ENCODE measurements at places on chromosomes 16 and 17.

DNA sequence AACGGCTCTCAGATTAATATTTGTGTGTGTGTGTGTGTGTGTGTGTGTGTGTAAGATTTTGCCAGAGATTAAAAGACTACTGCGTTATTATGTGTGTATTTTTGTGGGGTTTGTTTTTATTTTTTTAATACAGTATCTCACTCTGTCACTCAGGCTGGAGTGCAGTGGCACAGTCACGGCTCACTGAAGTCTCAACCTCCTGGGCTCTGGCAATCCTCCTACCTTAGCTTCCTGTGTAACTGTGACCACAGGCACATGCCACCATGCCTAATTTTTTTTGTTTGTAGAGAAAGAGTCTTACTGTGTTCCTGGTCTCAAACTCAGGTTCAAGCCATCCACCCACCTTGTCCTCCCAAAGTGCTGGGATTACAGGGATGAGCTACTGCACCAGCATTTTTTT lies 87.2 kb downstream of the CYB561 start:
- no peaks in the 10 kb centered on the region for H3K36me3 ChIP-seq
- no peak overlapping the region for H3K4me3 ChIP-seq
- H3K27ac ChIP-seq: no peak overlapping the region
- no peaks in the 10 kb centered on the region for H3K27me3 ChIP-seq

- peaks cover 34% of the 10 kb centered on the region for H3K4me1 ChIP-seq
- DNase-seq: peak; percentile 93
- H3K27ac ChIP-seq: no peak within 1 kb of the TSS
- H3K27me3 ChIP-seq: no peaks in the 10 kb centered on the region
- peaks cover 2% of the 10 kb centered on the region for H3K36me3 ChIP-seq
- peak within 1 kb of the TSS; percentile 85 for H3K4me3 ChIP-seq
Measured at GRCh38 chr16:88686439-88687253, at the start of gene SNAI3. SNAI3 (minus strand) TSS chr16:88686507; CDS start chr16:88686406, 101 bp downstream.

GRCh38 chr16:74951206-74951605 lies 33.7 kb downstream of the WDR59 start:
- no peaks in the 10 kb centered on the region for H3K27me3 ChIP-seq
- H3K4me3 ChIP-seq: no peak overlapping the region
- H3K27ac ChIP-seq: no peak overlapping the region
- no peaks in the 10 kb centered on the region for H3K4me1 ChIP-seq
- H3K36me3 ChIP-seq: no peaks in the 10 kb centered on the region

GRCh38 chr16:66746682-66747081 lies 4.7 kb downstream of the DYNC1LI2 start:
- no peaks in the 10 kb centered on the region for H3K27me3 ChIP-seq
- peak overlapping the region; percentile 15 for H3K27ac ChIP-seq
- peak overlapping the region; percentile 5 for H3K4me3 ChIP-seq
- DNase-seq: peak; percentile 44
- peaks cover 45% of the 10 kb centered on the region for H3K4me1 ChIP-seq
- peaks cover 13% of the 10 kb centered on the region for H3K36me3 ChIP-seq

DNA sequence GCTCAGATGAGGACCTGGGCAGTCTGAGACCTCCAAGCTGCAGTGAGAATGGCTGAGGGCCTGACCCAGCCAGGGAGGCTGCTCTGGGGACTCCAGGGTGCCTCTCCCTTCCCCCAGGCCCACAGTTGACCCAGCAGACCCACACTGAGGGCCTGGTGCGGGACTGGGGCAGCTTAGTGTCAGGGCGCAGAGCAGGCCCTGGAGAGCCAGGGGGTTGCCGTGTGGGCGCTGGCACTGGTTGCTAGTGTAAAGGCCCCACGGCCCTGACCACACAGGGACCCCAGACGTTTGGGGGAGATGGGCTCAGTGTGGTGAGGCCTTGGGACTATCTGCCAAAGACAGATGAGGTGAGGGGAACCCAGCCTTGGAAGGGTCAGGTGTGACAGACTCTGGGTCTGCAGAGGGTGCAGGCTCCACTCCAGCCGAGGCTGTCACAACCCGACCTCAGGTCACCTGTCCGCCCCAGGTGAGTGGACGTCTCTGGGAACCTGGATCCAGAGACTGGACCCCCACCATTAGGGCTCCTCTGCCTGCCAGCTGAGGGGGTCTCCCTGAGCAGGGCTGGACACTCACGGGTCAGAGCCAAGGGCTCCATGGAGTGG lies 50.8 kb upstream of the GNG13 start:
- no peak for DNase-seq
- H3K27ac ChIP-seq: no peak overlapping the region
- no peak overlapping the region for H3K4me3 ChIP-seq
- no peaks in the 10 kb centered on the region for H3K27me3 ChIP-seq
- no peaks in the 10 kb centered on the region for H3K4me1 ChIP-seq

DNA sequence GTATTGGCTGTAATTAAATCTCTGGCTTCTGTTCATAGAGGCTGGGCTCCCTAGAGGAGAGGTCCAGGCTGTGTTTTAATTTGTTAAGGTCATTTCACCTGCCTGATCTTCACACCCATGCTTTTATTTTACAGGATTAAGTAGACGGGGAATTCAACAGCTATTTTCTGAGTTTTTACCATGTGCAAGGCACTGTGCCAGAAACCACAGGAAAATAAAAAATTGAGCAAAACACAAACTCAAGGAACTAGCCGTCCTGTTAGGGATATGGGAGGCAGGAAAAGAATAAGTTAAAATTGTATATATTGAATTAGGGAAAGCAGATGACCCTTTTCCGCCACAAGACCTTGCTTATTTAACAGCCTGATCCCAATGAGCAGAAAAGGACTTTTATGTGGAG lies 29.1 kb downstream of the HS3ST3A1 start:
- no peak overlapping the region for H3K27ac ChIP-seq
- no peak for DNase-seq
- H3K36me3 ChIP-seq: peaks cover 2% of the 10 kb centered on the region
- peaks cover 35% of the 10 kb centered on the region for H3K27me3 ChIP-seq
